Epithelial cell of umbilical artery (primary cell): ENCODE measurements at places on chromosomes 2 and 18. TPM values are rescaled to one million over a fixed set of nuclear protein-coding genes. Genes with fewer than 3 reads are reported as not detected.

Gene SOWAHC
- total RNA-seq: 4.9 and 5.9 TPM in 2 replicates

Gene HRH4
- total RNA-seq: not detected in 2 replicates

Gene SLC4A3
- under 0.01 TPM in 1 of 2 replicates, not detected in the other for total RNA-seq

Gene ATL2
- total RNA-seq: 78.9 and 176 TPM in 2 replicates

Gene CCDC85A
- 20.5 and 24.5 TPM in 2 replicates for total RNA-seq

Gene PDCD1
- total RNA-seq: not detected in 2 replicates

Gene HOXD13
- under 0.01 TPM in 1 of 2 replicates, not detected in the other for total RNA-seq

Gene RTP5
- total RNA-seq: not detected in 2 replicates

Gene SETBP1
- 4.1 and 6.2 TPM in 2 replicates for total RNA-seq

Gene MAP2
- 5.8 and 6.2 TPM in 2 replicates for total RNA-seq

Gene TET3
- 3.2 and 3.5 TPM in 2 replicates for total RNA-seq

Gene CHCHD5
- 8.1 and 11.7 TPM in 2 replicates for total RNA-seq

Gene ZBTB7C
- total RNA-seq: not detected in 2 replicates

Gene GCKR
- total RNA-seq: 3.2 and 8.8 TPM in 2 replicates

Gene CNTNAP5
- total RNA-seq: not detected in 2 replicates

Gene CRYGC
- total RNA-seq: not detected in 2 replicates

Gene IL1B
- total RNA-seq: 0.61 and 0.65 TPM in 2 replicates

Gene NEURL3
- total RNA-seq: 0.15 TPM in 1 of 2 replicates, not detected in the other

Gene PARD6G
- 0.46 and 0.97 TPM in 2 replicates for total RNA-seq

Gene AFTPH
- 35.7 and 44.2 TPM in 2 replicates for total RNA-seq

Gene GCFC2
- 16.9 and 17.9 TPM in 2 replicates for total RNA-seq

Gene YIPF4
- 16.2 and 29.2 TPM in 2 replicates for total RNA-seq

Gene ZNF892
- 3.6 and 9.6 TPM in 2 replicates for total RNA-seq

Gene AMER3
- total RNA-seq: not detected in 2 replicates

Gene TMEM169
- total RNA-seq: not detected in 2 replicates

Gene CFC1
- not detected in 2 replicates for total RNA-seq

Gene ITGB6
- under 0.01 TPM in 1 of 2 replicates, not detected in the other for total RNA-seq

Gene TAF4B
- 3.5 and 3.6 TPM in 2 replicates for total RNA-seq

Gene STARD6
- total RNA-seq: not detected in 2 replicates

Gene ADD2
- 1.8 and 2.9 TPM in 2 replicates for total RNA-seq

Gene ANKRD62
- total RNA-seq: not detected in 2 replicates

Gene KLHL29
- total RNA-seq: 3.2 and 4.0 TPM in 2 replicates

Gene SGPP2
- total RNA-seq: not detected in 2 replicates

Gene SPDYA
- 0.32 and 0.61 TPM in 2 replicates for total RNA-seq

Gene ABHD1
- not detected in 2 replicates for total RNA-seq

Gene SFT2D3
- 3.0 and 5.2 TPM in 2 replicates for total RNA-seq

Gene ASB18
- not detected in 2 replicates for total RNA-seq

Gene SLC19A3
- total RNA-seq: under 0.01 and 0.15 TPM in 2 replicates

Gene SERPINB11
- not detected in 2 replicates for total RNA-seq

Gene RAPGEF4
- 10.4 and 15.0 TPM in 2 replicates for total RNA-seq

Gene FOXI3
- total RNA-seq: not detected in 2 replicates

Gene SIGLEC15
- 0.32 TPM in 1 of 2 replicates, not detected in the other for total RNA-seq
